ENCODE measurements at places on chromosomes 1 and 21.

- DNase-seq = no peak
Observed at GRCh38 chr1:55825461-55825860, 610.3 kb upstream of the USP24 start.

DNA sequence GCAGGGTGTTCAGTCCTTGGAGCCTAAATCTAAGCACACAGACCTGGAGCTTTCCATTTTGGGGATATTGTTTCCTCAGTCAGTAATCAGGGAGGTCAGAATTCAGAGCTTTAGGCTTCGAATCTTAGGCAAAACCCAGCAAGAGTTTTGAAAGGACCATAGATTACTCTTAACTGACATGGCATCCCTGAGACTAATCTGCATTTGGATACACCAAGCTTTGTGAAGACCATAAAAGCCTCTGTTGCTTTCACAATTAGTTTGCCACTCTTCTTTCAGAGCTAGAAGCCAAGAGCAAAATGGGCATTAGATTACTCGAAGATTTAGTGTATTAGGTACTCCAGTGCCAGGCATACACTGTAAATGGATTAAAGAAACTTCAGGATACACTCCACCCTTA lies 131.8 kb upstream of the GREM2 start:
- no peak for DNase-seq

DNA sequence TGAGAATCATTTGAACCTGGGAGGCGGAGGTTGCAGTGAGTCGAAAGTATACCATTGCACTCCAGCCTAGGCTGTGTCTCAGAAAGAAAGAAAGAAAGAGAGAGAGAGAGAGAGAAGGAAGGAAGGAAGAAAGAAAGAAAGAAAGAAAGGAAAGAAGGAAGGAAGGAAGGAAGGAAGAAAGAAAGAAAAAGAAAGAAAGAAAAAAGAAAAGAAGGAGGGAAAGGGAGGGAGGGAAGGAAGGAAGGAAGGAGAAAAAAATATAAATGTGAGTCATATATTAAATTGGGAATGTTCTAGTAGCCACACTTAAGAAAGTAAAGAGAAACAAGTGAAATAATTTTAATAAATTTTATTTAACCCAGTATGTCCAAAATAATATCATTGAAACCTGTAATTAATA lies 16.7 kb upstream of the CITED4 start:
- no peak for DNase-seq

DNA sequence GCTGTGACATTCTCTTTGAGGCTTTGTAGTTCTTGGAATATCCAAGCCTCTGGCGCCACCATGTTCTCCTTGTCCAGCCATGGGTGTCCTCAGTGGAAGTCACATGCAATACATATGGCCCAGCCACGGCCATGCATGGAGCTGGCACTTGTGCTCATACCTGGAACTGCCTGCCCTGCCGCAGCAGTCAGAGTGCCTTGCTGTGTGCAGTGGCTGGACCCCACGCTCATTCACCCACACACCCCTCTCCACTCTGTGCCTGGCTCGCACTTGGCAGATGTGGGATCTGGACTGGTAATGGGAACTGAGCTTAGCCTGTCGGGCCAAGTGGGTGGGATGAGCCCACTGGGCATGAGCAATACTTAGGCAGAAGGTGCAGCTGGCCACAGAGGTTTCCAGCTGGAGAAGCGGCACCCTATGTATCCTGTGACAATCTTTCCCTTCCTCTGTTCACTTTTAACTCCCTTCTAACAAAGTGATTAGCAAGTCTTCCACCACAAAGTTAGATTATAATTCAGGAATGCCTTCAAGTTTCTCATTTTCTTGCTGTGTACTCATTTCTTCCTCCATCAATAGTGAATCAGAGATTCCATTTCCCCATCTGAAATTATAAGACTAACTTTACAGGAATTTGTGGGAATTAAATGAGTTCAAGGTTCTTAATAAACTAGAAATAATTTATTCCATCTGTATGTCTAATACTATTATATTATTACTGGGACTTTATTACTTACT lies 351.6 kb upstream of the NCAM2 start:
- DNase-seq = peak; percentile 61

GRCh38 chr1:212591922-212592321 lies 16.6 kb upstream of the ATF3 start:
- no peak for DNase-seq

DNA sequence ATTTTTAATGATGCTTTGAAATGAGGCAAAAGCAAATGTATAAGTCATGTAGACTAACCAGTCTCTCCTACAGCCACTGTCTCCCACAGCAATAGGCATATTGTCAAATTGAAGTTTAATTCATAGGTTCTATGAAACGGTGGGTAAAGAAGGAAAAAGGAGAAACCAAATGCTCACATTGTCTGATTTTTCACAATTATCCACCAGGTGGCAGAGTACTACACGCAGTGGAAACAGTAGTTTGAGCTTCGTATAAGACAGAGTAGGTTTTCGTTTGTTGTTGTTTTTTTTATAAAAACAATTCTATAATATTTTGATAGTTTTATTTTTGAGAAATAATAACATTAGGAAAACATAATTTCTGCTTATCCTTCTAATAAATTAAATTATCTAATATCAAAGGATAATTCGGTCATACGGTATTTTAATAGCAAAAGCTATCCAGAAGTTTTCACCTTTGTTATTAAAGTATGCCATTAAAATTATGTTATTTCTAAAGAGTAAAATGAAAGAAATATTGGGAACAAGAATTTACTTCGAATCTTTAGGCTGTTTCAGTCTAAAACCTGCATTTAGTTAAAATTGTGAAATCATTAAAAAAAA lies 39.1 kb downstream of the TYW3 start:
- no peak for DNase-seq

GRCh38 chr1:217528271-217528670 lies 102.6 kb downstream of the GPATCH2 start:
- no peak for DNase-seq

DNA sequence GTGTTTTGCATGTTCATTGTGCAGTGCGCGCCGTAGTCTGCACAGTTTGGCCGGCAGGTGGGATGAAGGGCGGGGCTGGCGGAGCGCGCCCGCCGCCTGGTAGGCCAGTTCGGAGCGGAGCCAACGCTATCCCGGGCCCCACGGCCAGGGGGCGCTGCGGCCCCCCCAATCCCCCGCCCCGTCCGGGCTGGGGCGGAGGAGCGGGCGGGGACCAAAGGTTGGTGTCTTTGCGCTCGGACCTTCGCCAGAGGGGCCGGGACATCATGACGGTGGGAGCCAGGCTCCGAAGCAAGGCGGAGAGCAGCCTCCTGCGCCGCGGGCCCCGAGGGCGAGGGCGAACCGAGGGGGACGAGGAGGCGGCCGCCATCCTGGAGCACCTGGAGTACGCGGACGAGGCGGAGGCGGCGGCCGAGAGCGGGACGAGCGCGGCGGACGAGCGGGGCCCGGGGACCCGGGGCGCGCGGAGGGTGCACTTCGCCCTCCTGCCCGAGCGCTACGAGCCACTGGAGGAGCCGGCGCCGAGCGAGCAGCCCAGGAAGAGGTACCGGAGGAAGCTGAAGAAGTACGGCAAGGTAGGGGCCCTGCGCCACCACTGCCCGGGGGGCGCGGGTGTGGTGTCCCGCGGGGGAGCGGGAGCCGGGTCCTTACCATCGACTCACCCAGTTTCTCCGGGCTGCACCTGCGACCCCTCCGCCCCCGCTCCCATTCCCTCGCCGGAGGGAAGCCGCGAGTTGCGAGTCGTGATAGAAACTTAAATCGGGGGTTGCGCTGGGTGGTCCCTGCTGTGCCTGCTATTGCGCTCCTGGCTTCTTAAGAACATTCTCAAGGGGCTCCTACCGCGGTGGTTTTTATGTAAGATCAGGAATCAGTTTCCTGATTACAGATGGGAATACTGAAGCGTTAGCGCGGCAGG lies at the start of gene C1orf115:
C1orf115 (plus strand) TSS at position 224 of the 913 bp plus-strand sequence; CDS start at position 264, 40 bp downstream.
- peak; percentile 77 for DNase-seq

- no peak for DNase-seq
Observed at GRCh38 chr1:68409426-68409825, 40.3 kb downstream of the RPE65 start.

- DNase-seq = no peak
Observed at GRCh38 chr1:28127617-28128257, 39.3 kb upstream of the EYA3 start.

DNA sequence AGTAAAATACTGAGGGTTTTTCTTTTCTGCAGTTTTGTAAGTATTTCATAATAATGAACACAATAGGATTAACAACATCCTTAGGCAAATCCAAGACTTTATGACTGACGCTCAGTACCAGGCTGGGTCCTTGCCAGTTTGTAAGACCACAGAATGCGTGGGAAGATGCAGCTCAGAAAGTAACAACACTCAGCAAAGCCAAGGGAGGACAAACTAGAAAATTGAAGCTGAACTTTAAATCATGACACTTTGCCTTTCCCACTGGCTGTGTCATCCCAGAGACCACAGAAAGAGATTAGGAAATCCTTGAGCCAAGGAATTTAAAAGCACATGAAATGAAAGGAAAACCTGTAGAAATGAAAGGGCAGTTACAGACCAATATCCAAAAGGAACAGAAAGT lies 426.3 kb upstream of the CHRM3 start:
- DNase-seq = no peak

DNA sequence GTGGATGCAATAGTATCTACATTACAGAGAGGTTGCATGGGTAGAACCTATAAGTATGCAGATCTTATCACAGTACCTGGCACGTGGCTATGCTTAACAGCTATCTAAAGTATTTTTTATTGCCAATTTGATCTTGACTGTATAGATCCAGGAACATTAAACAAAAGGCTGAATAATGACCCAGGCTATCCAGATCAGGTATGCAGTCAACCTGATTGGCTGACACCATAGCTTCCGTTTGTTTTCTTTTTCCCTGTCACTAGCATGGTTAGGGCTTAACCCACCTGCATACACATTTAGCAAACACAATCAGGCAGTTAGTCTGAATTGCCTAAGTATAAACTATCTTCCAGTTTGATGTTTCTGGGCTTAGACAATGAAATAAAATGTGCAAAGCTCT lies 264.9 kb upstream of the PLXNA2 start:
- DNase-seq = no peak

- no peak for DNase-seq
Observed at GRCh38 chr1:203453616-203454015, 22.0 kb upstream of the PRELP start.

DNA sequence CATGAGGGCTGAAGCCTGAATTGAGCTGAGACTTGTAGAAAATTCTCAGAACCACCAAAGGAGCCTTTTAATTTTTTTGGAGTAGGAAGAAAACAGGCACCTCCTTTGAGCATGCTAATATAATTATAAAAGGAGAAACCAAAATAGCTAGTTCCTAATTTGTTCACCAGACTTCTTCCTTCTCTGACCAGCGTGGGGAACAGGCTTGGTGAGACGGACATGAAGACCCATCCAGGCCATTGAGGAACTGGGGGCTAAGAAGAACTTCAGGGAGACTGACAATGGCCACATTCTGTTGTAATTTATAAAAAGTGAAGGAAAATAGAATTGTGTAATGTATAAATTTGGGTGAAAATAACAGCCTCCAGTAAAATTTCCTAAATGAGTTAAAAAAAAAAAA lies 62.6 kb downstream of the MAN1C1 start:
- no peak for DNase-seq

DNA sequence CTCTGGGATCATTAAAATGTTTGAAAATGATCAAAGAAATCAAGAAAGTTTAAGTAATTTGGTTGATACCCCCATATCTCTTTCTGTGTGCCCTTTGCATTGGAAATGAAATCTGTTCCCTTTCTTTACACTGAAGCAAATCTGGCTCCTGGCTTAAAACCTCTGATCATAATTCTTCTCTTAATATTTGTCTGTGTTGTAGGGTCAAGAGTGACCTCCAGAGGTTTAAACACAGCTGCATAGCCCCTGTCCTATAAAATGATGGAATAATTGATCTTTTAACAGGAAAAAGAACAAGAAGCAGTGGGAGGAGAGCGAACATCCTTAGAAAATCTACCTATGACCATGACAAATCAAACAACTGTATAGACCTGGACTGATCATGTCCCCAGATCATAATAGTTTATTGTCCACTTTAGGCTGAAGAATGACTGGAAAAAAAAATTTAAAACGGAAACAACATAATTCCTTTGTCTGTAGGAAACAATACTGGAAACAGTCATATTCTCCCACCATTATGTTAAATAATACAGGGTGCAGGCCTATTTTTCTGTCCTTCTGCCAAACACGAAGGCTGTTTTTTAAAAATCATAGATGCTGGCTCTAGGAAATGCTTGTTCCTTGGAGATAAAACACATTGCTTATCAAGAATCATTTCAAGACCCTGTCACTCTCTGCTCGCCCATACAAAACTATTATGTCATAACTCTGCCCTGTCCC lies 184.3 kb downstream of the NEGR1 start:
- no peak for DNase-seq

DNA sequence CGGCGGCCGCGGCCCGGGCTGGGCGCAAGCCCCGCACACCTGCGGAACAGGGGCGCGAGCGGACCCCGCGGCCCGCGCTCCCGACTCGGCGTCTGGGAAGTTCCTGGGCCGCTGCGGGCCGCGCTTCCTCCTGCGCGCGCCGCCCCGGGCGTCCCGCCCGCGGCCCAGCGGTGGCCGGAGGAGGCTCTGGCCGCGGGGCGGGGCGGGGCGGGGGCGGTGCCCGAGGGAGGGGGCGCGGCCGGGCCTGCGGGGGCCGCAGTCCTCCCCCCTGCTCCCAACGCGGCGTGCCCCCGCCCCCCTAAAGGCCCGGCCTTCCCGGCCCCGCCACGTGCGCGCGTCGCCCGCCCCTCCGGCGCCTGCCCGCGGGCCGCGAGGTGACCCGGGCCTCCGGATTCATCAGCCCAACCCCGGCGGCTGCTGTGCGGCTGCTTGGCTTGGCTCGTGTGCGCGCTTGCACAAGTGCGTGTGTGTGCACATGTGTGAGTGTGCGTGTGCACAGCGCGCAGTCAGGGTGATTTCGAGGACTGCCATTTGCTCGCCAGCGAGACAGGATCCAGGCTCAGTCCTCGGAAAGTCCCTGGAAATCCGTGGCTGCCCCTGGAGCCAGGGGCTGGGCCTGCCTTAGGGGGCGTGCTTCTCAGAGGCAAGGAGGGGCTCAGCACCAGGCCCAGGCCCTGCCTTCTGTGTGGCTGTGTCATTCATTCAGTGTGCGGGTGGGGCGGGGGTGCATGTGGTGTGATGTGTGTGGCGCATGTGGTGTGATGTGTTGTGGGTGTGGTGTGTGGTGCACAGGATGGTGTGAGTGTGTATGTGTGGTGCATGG lies at the start of gene C2CD2:
C2CD2 (minus strand) TSS at position 188 of the 823 bp plus-strand sequence. CDS start 370 bp downstream, outside the sequence.
- DNase-seq = peak; percentile 89

GRCh38 chr1:184685116-184685515 lies 69.5 kb downstream of the EDEM3 start:
- no peak for DNase-seq

DNA sequence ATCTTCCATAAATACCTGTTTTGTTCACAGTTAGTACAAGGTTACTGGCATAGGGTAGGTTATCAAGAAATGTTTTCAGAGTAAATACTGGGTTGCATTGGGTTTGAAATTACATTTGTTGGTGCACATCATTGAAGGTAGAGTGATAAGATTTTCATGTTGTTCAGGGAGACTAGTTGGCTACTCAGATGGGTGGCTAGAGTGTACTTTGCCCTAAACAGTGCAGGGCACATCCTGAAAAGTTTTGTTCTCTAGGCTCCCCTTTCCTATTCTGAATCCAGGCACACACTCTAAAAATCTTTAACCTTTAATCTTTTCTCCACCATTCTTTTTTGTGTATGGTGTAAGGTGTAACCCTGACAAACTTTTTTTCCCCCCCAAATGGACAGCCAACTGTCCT lies 18.0 kb downstream of the POU2F1 start:
- no peak for DNase-seq

- DNase-seq = no peak
Observed at GRCh38 chr1:17167041-17167785, 37.7 kb upstream of the PADI1 start.

GRCh38 chr1:58939146-58939545 lies 155.3 kb upstream of the JUN start:
- no peak for DNase-seq
